Activated T-cell treated with anti-CD3 and anti-CD28 coated beads for 48 hours (primary cell): ENCODE measurements at places on chromosomes 2 and 18.

- DNase-seq: no peak
These were observed 55.1 kb upstream of the MAP4K3 start for GRCh38 chr2:39492095-39492590.

DNA sequence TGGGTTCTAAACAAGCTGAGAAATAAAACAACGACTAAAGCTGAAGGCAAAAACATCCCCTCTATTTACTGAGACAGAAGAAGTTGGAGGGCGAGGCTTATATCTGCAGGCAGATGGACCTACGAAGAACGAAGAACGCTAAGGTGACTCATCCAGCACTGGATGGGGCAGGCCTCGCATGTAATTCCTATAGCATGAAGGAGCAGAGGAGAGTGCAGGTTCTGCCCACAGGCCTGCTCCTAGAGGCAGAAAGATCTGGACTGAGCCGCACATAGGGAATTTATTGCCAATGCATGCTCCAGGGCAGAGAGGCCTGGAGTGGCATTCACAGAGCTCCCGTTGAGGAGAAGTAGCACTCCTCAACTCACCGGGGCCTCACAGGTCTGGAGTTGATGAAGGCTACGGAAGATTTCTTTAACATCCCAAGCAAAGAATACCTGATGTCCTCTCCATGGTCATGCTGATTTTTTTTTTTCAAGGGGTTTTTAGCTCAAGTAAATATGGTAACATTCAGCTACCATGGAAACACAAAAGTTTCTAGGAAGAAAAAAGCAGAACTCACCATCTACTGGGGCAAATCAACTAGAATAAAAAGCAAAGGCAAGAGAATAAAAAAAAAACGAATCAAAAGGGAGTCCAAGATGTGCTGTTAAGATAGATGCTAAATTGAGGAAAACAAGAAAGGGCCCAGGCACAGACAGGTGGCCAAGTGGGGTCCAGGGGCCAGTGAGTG, 10.4 kb upstream of the METTL21A start:
- DNase-seq: no peak

DNA sequence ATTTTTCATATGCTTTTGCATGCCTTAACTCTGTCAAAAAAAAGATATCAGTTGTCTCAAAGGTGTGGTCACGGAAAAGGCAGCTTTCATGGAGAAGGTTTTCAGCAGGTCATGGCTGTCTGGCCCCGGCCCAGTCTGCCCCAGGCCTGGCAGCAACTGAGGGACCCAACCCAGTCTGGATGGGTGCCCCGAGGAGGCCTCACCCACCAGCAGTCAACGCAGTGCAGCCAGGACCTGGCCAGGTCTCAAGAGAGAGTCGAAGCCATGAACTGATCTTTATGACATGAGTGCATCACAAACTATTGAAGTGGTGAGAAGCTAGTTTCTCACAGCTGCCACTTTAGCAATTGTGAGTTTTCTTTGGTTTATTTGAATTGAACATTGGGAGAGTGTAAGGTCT, 7.9 kb downstream of the TUBB6 start:
- DNase-seq: no peak

DNA sequence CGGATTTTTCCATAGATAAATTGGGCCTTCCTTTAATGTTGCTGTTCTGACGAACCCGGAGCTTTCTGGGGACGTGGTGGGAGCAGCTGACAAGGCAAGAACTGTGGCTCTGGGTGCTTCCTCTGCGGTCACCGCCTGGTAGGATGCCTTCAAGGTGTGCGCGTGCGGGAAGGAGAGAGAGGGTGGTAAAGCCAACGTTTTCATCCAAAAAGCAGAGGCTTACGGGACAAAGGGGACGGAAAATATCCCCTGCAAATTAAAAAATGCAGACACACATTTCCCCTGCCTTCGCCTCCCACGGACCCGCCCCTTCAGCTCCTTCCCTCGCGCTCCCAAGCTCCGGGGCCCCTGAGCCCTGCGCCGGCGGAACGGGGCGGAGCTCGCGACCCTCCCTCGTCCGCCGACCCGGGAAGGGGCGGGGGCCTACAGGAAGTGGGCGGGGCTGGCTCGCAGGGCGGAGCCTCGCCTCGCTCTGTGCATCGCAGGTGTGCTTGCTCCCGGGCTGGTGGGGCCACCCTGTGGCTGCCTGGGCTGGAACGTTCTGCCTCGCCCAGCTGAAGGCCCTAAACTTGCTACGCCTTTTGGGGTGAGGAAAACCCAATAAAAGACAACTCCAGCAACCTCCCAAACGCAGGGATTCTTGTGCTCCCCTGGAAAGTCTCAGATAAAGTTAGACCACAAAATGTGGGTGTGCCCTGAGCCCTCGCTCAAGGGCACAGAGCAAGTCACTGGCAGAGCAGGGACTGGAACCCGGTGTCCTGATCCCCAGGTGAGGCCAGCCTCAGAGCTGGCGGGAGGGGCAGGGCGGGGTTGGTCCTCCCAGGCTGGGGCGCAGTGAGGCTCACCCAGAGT, 25.4 kb upstream of the SLC66A3 start:
- DNase-seq: peak; percentile 70

GRCh38 chr18:43578706-43579105, 301.4 kb upstream of the SYT4 start:
- no peak for DNase-seq

- no peak for DNase-seq
These were observed 7.4 kb downstream of the UGT1A6 start for GRCh38 chr2:233700028-233700635.

- no peak for DNase-seq
These were observed 732.7 kb downstream of the NR4A2 start for GRCh38 chr2:155599834-155600233.

DNA sequence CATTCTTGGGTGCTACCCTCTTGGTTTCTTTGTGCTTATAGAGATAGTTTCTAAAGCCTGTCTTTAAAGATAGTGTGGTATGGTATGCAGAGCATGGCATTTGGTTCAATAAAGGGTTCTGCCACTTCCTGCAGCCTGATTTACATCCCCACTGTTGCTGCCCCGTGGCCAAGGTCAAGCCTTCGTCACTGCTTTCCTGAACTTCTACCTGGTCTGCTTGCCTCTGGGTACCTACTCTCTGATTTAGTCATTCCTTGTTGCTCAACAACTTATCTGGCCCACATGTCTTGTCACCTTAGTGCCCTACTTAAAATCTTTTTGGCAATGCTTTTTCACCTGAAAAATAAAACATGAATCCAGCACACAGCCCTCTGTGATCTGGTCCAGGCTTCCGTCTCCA, 352.9 kb downstream of the LPIN1 start:
- no peak for DNase-seq

GRCh38 chr2:45944074-45944473, 292.6 kb downstream of the PRKCE start:
- DNase-seq: no peak

GRCh38 chr2:217622205-217623060, 380.4 kb downstream of the TNS1 start:
- no peak for DNase-seq

- no peak for DNase-seq
These were observed 110.7 kb downstream of the XRCC5 start for GRCh38 chr2:216219861-216220260.

GRCh38 chr2:198441901-198442300, 637.5 kb downstream of the PLCL1 start:
- no peak for DNase-seq

- DNase-seq: no peak
These were observed 25.6 kb upstream of the INSIG2 start for GRCh38 chr2:118062669-118063068.

GRCh38 chr2:134952608-134953007, 34.0 kb downstream of the CCNT2 start:
- no peak for DNase-seq

DNA sequence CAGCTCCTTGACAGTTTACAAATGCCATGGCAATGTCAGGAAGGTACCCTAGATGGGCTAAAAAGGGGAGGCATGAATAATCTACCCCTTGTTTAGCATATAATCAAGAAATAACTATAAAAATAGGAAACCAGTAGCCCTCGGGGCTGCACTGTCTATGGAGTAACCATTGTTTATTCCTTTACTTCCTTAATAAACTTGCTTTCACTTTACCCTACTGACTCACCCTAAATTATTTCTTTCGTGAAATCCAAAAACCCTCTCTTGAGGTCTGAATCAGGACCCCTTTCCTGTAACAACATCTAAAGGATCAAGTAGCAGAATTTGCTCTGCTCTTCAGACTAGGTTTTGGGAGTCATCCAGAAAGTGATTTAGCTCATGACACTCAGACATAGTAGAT, 43.7 kb downstream of the CD8B2 start:
- no peak for DNase-seq

GRCh38 chr2:200136655-200137054, 169.8 kb upstream of the SPATS2L start:
- DNase-seq: no peak

DNA sequence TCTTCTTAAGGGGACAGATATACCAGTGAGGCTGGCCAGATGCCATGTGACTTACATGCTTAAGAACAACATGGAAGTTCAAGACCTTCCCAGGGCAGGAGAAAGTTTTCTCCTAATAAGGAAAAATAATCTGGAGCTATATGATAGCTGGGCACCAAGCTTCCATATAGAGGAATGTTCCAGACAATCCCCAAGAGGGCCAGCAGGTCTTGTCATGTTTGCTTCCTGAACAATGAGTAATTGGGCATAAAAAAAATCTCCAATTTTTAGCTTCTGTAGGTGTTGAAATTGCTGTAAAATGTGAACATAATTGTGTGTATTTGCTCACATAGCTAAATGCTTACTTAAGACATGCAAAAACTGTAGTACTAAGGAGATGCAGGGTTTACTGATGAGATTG, 809.5 kb upstream of the PIK3C3 start:
- no peak for DNase-seq
